ENCODE measurements at places on chromosomes 16 and 17. TPM values are rescaled to one million over a fixed set of nuclear protein-coding genes. Genes with fewer than 3 reads are reported as not detected.

Gene KCNH6
- total RNA-seq = 0.31 TPM

Gene MYLK3
- 80.8 TPM for total RNA-seq

Gene KRT9
- not detected for total RNA-seq

Gene TBC1D3
- not detected for total RNA-seq
